Neural progenitor cell (in vitro differentiated cells): ENCODE measurements at places on chromosomes 12 and 14. TPM values are rescaled to one million over a fixed set of nuclear protein-coding genes. Genes with fewer than 3 reads are reported as not detected.

Gene SART3
- 79.0 and 116 TPM in 2 replicates for total RNA-seq

Gene KIF21A
- 42.1 and 54.2 TPM in 2 replicates for total RNA-seq

Gene TAS2R7
- total RNA-seq: not detected in 2 replicates

Gene C14orf180
- not detected in 2 replicates for total RNA-seq

Gene GALNT16
- total RNA-seq: 3.5 and 7.0 TPM in 2 replicates

Gene KRT75
- total RNA-seq: not detected in 2 replicates

Gene IL22
- not detected in 2 replicates for total RNA-seq

Gene KRT2
- not detected in 2 replicates for total RNA-seq

Gene TMEM229B
- total RNA-seq: 0.12 TPM in 1 of 2 replicates, not detected in the other

Gene ENDOU
- total RNA-seq: not detected in 2 replicates

Gene GUCY2C
- not detected in 2 replicates for total RNA-seq

Gene MMAB
- 24.7 and 34.5 TPM in 2 replicates for total RNA-seq

Gene CDK17
- 57.0 and 61.2 TPM in 2 replicates for total RNA-seq

Gene SOS2
- total RNA-seq: 18.3 and 32.3 TPM in 2 replicates

Gene PCNX1
- 45.8 and 48.6 TPM in 2 replicates for total RNA-seq

Gene MGP
- total RNA-seq: not detected in 2 replicates

Gene TMEM121
- total RNA-seq: 0.90 and 3.6 TPM in 2 replicates

Gene DNAH10
- total RNA-seq: 0.26 and 0.31 TPM in 2 replicates

Gene AMDHD1
- 1.1 and 2.2 TPM in 2 replicates for total RNA-seq

Gene NXPH4
- 0.28 TPM in 1 of 2 replicates, not detected in the other for total RNA-seq

Gene DLK1
- total RNA-seq: 312 and 1,018 TPM in 2 replicates

Gene CFAP73
- 0.19 TPM in 1 of 2 replicates, not detected in the other for total RNA-seq

Gene PPP2R3C
- 41.9 and 67.4 TPM in 2 replicates for total RNA-seq

Gene PCED1B
- 0.25 and 3.1 TPM in 2 replicates for total RNA-seq

Gene TMTC2
- 21.0 and 25.5 TPM in 2 replicates for total RNA-seq

Gene VWF
- 8.0 and 11.3 TPM in 2 replicates for total RNA-seq

Gene MYRFL
- total RNA-seq: 0.37 TPM in 1 of 2 replicates, not detected in the other

Gene ZFHX2
- 0.90 and 2.2 TPM in 2 replicates for total RNA-seq

Gene IGF1
- not detected in 2 replicates for total RNA-seq

Gene PRH2
- total RNA-seq: not detected in 2 replicates

Gene SIX6
- total RNA-seq: 1.4 and 1.7 TPM in 2 replicates
